ENCODE measurements at places on chromosomes 4 and X. TPM values are rescaled to one million over a fixed set of nuclear protein-coding genes. Genes with fewer than 3 reads are reported as not detected.

- no peaks in the 10 kb centered on the region for H3K27me3 ChIP-seq
- H3K36me3 ChIP-seq: no peaks in the 10 kb centered on the region
- H3K4me3 ChIP-seq: no peak overlapping the region
- H3K27ac ChIP-seq: no peak overlapping the region
Observed at GRCh38 chr4:26789208-26789607, 71.4 kb upstream of the STIM2 start.

GRCh38 chr4:76904646-76905190, 6.8 kb upstream of the SOWAHB start:
- H3K27ac ChIP-seq: no peak overlapping the region
- peaks cover 7% of the 10 kb centered on the region for H3K27me3 ChIP-seq
- no peak overlapping the region for H3K4me3 ChIP-seq
- no peaks in the 10 kb centered on the region for H3K36me3 ChIP-seq
- no peak for DNase-seq

DNA sequence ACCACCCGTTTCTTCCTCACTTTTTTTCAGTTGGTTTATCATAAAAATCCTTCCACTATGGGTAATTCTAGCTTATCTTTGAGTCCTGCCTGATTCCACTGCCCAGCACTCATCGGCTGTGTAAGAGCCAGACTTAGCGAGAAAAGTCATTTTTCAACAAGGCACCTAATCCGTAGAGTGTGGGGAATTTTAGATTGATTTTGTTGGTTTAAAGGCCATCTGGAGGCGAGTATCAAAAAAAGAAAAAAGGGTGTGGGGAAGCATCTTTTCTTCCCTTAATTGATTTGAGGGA, 134.4 kb downstream of the TET2 start:
- H3K27ac ChIP-seq: no peak overlapping the region
- H3K4me1 ChIP-seq: no peaks in the 10 kb centered on the region
- no peak for DNase-seq
- no peak overlapping the region for H3K4me3 ChIP-seq
- H3K27me3 ChIP-seq: no peaks in the 10 kb centered on the region

GRCh38 chr4:87981486-87981885, 6.0 kb downstream of the SPP1 start:
- no peak for DNase-seq
- no peaks in the 10 kb centered on the region for H3K36me3 ChIP-seq
- H3K4me1 ChIP-seq: no peaks in the 10 kb centered on the region
- no peak overlapping the region for H3K27ac ChIP-seq

GRCh38 chrX:1591863-1592469, 562 bp downstream of the AKAP17A start:
- DNase-seq: no peak
- peaks cover 37% of the 10 kb centered on the region for H3K36me3 ChIP-seq
- H3K4me3 ChIP-seq: peak overlapping the region; percentile 74
- H3K27me3 ChIP-seq: no peaks in the 10 kb centered on the region
- peaks cover 18% of the 10 kb centered on the region for H3K4me1 ChIP-seq

Gene IL2
- not detected for total RNA-seq

Gene GSTCD
- 6.7 TPM for total RNA-seq

- no peaks in the 10 kb centered on the region for H3K4me1 ChIP-seq
- DNase-seq: no peak
- no peaks in the 10 kb centered on the region for H3K36me3 ChIP-seq
- no peak overlapping the region for H3K4me3 ChIP-seq
- H3K27ac ChIP-seq: no peak overlapping the region
Observed at GRCh38 chrX:63686878-63687714, 97.9 kb downstream of the ARHGEF9 start.

GRCh38 chr4:101299899-101300540, 47.3 kb downstream of the PPP3CA start:
- H3K27me3 ChIP-seq: no peaks in the 10 kb centered on the region
- no peak overlapping the region for H3K4me3 ChIP-seq
- no peaks in the 10 kb centered on the region for H3K36me3 ChIP-seq
- DNase-seq: no peak
- no peak overlapping the region for H3K27ac ChIP-seq

- H3K36me3 ChIP-seq: no peaks in the 10 kb centered on the region
- no peak overlapping the region for H3K4me3 ChIP-seq
- H3K27ac ChIP-seq: no peak overlapping the region
- no peaks in the 10 kb centered on the region for H3K27me3 ChIP-seq
- DNase-seq: no peak
- H3K4me1 ChIP-seq: no peaks in the 10 kb centered on the region
Observed at GRCh38 chrX:9593756-9594155, 128.9 kb downstream of the TBL1X start.

DNA sequence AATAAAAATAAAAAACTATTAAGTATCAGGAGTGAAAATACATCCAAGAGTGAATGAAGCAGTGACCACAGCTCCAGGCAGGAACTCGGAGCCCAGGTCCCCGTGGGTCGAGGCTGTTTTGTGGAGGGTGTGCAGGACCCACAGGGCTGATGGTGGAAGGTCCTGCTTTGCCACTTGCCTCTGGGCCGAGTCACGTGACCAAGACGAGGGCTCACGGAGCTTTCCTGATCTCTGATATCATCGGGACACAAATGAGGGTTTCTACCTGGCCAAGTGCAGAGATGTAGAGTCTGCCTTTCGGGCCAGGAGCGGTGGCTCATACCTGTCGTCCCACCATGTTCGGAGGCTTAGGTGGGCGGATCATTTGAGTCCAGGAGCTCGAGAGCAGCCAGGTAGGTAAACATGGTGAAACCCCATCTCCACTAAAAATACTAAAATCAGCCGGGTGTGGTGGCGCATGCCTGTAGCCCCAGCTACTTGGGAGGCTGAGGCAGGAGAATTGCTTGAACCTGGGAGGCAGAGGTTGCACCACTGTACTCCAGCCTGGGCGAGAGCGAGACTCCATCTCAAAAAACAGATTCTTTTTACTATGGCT, 7.2 kb downstream of the SLC25A6 start:
- no peak overlapping the region for H3K4me3 ChIP-seq
- DNase-seq: peak; percentile 30
- H3K36me3 ChIP-seq: peaks cover 81% of the 10 kb centered on the region
- H3K27ac ChIP-seq: no peak overlapping the region
- no peaks in the 10 kb centered on the region for H3K27me3 ChIP-seq
- peaks cover 17% of the 10 kb centered on the region for H3K4me1 ChIP-seq

Gene GPR34
- 33.6 TPM for total RNA-seq

GRCh38 chr4:155371432-155372043, 5.2 kb downstream of the MAP9 start:
- H3K4me1 ChIP-seq: peaks cover 10% of the 10 kb centered on the region
- no peak overlapping the region for H3K27ac ChIP-seq
- H3K36me3 ChIP-seq: peaks cover 5% of the 10 kb centered on the region
- H3K4me3 ChIP-seq: no peak overlapping the region

Gene FABP2
- total RNA-seq: not detected

DNA sequence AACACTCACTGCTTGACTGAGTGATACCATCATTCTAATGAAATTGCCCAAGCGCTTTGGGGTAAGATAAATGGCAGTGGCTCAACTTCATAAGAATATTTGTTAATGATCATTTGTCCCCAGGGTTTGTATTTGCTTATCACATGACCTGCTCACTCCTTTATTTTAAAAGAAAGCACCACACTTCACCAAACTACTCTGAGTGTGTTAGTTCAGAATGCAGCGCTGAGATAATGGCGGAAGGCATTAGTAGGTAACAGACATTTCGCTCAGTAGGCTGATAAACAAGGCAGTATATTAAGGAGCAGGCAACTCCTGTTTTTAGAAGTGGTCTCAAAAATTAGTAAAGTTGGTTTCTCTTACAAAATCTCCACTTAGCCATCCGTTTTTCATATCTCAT, 1.6 kb downstream of the SNX25 start:
- peak overlapping the region; percentile 63 for H3K4me3 ChIP-seq
- peak overlapping the region; percentile 86 for H3K27ac ChIP-seq
- no peaks in the 10 kb centered on the region for H3K27me3 ChIP-seq
- H3K4me1 ChIP-seq: peaks cover 17% of the 10 kb centered on the region
- DNase-seq: no peak

Gene EDNRA
- 25.7 TPM for total RNA-seq

DNA sequence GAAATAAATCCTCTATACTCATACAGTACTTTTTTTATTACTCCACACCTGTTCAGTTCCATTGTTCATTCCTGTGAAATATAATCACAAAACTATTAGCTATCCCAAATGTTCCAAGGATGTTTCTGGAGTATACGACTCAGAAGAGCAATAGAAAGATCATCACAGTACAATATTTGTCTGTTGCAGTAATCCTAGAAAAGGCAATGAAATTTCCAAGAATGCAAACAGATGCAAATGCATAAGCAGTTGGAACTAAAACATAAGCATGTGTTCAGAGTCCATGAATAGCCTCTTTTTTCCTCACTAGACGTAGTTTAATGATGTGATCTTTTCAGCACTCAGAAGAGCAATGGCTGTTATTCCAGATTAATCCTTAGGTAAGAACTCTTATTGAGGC, 55.2 kb downstream of the RTL3 start:
- no peaks in the 10 kb centered on the region for H3K4me1 ChIP-seq
- H3K27me3 ChIP-seq: no peaks in the 10 kb centered on the region
- DNase-seq: no peak

DNA sequence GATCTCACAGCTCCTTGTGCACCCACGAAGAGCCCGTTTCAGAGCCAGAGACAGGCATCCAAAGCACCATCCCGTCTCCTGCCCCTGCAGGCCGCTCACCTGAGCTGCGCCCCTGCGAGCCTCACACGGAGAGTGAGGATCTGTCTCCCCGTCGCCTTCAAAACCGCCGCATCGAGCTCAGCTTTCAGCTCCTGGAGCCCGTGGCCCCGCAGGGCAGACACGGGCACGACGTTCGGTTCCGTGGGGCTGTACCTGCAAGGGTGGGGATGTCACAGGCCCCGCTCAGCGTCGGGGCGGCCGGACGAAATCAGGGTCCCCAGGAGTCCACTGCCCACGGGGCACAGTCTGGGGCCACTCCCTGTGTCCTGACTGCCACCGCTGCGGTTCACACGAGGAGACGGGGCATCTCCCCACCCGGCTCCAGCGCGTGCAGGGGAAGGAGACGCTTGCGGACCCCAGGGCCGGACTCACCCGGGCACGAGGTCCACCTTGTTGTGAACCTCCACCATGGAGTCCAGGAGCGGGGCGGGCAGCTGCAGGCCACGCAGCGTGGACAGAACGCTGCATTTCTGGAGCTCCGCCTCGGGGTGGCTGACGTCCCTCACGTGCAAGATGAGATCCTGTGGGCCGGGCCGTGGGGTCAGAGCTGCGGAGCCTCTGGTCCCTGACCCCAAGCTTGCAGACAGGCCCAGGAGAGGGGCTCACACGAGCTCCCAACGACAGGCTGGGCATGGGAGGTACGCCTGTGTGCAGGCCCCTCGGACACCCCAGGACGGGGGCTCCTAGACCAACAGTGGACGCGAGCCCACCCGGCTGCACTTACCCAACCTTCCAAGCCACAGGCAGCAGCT, 11.1 kb downstream of the GTPBP6 start:
- H3K27ac ChIP-seq: no peak overlapping the region
- no peaks in the 10 kb centered on the region for H3K4me1 ChIP-seq
- no peak overlapping the region for H3K4me3 ChIP-seq
- H3K36me3 ChIP-seq: peaks cover 79% of the 10 kb centered on the region
- DNase-seq: peak; percentile 42
- H3K27me3 ChIP-seq: no peaks in the 10 kb centered on the region
